Fibroblast of villous mesenchyme (primary cell): ENCODE measurements at places on chromosomes 1 and 21.
A peak's percentile ranks its signal among the peaks of the same experiment; 100 is the strongest.

GRCh38 chr21:31778546-31778945 is 46.6 kb upstream of the SCAF4 start:
- DNase-seq: no peak

DNA sequence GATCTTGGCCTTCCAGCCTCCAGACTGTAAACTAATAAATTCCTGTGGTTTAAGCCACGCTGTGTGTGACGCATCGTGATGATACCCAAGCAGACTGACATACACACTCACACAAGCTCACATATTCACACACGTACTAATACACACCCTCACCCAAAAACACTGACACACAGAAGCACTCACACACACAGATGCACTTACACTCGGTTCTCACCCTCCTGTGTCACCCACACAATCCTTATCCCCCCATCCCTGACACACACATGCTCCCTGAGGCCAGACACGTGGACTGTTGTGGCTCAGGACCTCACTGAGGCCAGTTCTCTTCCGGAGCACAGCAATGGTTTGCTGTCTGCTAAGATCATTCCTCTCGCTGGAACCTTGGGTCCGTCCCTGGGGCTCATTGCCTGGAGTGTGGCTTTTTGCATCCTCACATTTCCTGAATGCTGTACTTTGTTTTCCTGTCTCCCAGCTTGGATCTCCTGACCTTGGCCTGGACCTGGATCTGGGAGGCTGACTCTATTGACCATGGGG is 76.9 kb upstream of the LYST start:
- DNase-seq: peak; percentile 99

- no peak for DNase-seq
Observed at GRCh38 chr1:11978301-11978700, 1.9 kb upstream of the MFN2 start.

GRCh38 chr1:10019561-10019960 is 13.2 kb upstream of the UBE4B start:
- DNase-seq: no peak

GRCh38 chr1:188988589-188988988 is 1489.1 kb downstream of the BRINP3 start:
- no peak for DNase-seq

DNA sequence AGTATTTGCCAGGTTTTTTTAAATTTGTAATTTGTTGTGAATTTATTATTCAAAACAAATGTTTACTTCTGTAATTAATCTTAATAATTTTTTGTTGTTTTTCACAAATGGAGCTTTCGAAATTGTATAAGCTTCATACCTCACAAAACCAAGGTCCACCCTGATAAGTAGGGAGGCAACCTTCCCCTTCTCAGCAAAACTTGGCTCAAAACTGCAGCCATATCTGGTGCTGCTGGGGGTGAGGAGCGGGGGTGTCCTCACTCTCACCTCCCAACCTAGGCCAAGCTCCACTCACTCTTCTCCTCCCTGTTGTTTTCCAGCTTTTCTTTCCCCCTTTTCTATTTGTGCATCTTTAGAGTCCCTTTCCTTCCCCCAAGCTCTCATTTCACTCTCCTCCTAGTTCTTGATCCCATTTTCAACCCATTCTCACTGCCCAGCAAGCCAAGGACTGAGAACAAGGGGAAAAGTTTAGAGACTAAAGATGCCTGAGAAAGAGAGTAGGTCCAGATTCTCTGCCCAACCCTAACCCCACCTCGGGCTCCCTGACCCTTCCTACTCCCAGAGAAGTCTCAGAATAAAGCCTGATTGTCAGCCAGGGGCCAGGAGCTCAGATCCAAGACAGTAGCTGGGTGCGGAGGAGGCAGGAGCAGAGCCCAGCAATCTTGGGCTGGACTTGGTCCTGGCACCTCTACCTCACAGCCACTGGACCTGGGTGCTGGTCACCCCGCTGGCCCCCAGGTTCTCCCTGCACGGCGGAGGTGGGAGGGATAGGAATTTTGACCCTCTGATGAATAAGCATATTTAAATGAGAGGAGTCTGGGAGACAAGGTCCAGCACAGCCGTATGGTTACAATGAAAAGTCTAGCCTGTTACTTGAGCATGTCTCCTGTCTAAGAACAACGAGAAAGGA is 8.3 kb upstream of the CFAP45 start:
- no peak for DNase-seq

DNA sequence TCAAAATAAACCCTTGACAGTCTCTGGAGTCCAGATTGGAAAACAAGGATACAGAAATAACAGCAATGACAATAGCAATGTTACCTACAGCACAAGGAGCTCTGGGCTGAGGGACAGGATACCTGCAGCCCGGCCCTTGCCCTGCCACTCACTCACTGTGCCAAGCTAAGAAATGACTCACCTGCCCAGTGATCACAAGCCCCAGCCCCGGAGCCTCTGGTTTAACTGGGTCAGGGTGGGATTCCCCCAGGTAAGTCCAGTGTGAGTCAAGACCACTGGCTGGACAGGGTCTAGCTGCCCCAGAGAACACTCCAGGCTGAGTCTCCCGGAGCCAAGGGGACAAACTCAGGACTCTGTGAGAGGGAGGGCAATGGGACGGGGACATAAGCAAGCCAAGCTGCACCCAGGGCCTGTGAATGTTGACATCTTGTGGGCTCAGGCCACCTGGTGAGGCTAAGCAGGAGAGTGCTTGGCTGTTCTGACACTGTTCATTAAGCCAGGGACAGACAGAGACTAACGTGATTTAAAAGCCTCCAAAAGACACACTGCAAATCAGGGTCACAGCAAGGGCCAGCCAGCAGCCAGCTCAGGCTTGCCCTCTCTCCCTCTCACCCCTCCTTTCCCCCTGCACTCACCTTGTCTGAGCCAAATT is 64.1 kb downstream of the MIS18A start:
- no peak for DNase-seq

DNA sequence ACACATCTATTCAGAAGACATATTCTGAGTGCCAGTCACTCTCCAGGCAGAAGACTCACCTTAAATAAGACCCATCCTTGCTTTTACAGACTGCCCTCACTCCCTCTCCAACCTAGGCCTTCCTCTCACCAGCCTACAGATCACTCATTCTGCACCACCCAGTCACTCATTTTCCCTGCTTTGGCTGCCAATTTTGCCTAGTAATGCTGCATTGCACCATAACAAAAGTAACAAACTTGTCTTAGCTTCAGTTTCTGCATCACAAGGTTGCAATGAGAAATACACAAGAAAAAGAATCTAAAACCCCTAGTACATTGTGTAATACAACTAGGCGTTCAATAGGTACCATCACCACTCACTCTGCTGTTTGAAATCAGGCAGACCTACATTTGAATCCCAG is 292.4 kb downstream of the PLPP3 start:
- no peak for DNase-seq

- DNase-seq: no peak
Observed at GRCh38 chr1:173354937-173355280, 122.2 kb upstream of the PRDX6 start.

- DNase-seq: peak; percentile 63
Observed at GRCh38 chr21:26388731-26389231, 184.3 kb downstream of the CYYR1 start.

GRCh38 chr1:77552626-77553025 is 129.8 kb downstream of the ZZZ3 start:
- DNase-seq: no peak

DNA sequence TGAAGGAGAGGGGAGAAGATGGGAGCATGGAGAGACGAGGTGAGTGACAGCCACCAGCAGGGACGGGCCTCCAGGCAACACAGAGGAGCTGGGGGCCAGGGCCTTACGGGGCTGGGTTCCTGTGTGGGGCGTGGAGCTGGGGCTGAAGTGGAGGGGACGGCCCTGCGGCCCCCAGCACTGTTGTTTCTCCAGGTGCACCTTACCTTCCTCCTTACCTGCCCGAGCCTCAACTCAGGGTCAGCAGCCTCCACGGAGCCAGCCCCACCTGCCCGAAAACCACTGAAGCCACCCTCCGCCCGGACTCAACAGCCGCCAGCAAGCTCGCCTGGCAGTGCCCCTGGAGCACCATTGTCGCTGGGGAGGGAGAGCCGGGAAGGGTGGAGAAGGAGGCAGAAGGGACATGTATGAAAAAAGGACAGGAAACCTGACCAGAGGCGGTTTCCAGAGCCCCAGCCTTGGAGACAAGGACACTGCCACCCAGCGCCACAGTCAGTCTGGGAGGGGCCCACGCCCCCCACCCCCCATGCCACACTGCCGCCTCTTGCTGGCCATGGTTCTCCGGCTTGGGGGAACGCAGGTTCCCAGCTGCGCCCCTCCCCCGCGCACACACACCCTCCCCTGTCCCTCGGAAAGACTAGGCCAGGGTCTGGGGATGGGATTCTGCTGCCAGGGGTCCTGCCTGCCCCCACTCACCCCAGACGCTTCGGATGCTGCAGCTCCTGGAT is 10.6 kb downstream of the PLA2G2F start:
- no peak for DNase-seq

DNA sequence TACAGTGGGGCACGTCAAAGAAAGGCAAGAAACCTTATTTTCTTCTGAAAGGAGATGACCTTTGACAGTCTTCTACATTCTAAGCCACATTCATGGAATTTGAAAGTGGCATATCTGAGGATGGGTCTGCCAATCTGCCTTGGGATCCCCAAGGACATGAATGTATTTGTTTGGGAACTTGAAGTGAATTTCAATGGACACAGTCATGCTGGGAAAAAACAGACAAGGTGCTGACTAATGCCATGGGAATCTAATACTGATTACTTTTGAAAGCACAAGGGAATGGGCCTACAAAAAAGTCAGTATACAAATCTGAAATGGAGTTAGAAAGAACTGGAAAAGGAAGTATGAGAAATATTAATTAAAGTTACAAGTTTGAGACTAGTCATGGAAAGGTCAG is 128.8 kb downstream of the KCNJ6 start:
- peak; percentile 62 for DNase-seq

- DNase-seq: peak; percentile 84
Observed at GRCh38 chr1:155000726-155001424, 1.7 kb upstream of the ZBTB7B start.

DNA sequence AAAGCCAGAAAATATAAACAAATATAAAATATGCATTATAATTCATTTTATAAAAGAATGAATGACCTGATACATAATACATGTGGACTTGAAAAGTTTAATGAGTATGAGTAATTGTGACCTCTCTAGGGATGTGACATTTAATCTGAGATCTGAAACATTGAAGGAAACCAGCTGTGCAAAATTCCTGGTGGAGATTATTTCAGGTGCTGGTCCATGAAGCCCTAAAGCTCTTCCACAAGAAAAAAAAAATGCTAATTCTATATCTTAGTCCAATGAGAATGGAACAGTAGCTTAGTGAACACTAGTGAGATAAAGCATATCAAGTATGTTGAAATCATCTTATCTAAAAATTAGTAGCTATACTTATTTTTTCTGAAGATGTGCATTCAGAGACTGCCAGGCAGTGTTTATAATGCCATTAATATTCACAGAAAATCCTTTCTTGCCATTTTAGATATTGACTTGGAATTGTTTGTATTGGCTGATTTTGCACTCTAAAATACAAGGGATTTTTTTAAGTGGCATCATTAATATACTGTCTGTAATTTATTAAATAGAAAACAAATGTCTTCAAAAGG is 1485.9 kb downstream of the PLA2G4A start:
- DNase-seq: no peak

- no peak for DNase-seq
Observed at GRCh38 chr21:25936776-25937175, 202.0 kb downstream of the GABPA start.

GRCh38 chr1:78114034-78114956 is 68.5 kb downstream of the GIPC2 start:
- peak; percentile 85 for DNase-seq

DNA sequence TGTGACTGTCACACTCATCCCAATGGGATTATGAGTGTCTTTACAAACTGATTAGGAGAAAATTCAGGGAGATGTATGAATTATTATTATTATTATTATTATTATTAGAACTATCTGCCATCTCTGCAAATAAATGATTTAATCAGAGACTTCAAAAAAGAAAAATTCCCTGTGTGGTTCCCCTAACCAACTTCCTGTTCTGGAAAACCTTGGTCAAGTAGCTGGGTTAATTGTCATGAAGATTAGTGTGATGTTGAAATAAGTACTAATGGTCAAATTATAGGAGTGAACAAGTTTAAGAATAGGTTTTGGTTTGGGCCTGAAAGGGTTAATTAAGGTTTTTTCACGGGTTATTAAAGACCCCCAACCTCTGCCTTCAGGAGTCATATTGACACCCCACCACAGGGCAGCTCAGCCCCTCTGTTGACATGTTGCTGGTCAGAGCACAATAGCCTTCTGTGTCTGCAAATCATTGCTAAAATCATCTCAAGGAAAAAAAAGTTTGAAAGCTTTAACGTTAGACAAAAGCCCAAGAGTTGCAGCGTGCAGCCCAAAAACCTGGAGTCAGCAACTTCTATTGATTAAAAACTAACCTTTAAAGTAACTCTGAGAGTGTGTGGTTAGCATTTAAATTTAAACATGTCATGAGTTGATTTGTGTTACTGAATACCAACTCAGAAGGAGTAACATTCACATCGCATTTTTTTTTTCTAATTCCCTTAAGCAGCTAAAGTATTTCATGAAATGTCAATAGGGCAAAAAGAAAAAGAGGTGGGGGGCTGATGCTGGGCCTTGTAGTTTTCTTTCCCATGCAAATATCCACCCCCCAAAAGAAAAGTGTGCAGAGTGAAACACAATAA is 272.5 kb downstream of the TM2D1 start:
- DNase-seq: peak; percentile 58

GRCh38 chr1:187091666-187092065 is 262.9 kb downstream of the PLA2G4A start:
- DNase-seq: no peak

GRCh38 chr1:88684482-88685258 is 597 bp downstream of the PKN2 start:
- DNase-seq: peak; percentile 56

DNA sequence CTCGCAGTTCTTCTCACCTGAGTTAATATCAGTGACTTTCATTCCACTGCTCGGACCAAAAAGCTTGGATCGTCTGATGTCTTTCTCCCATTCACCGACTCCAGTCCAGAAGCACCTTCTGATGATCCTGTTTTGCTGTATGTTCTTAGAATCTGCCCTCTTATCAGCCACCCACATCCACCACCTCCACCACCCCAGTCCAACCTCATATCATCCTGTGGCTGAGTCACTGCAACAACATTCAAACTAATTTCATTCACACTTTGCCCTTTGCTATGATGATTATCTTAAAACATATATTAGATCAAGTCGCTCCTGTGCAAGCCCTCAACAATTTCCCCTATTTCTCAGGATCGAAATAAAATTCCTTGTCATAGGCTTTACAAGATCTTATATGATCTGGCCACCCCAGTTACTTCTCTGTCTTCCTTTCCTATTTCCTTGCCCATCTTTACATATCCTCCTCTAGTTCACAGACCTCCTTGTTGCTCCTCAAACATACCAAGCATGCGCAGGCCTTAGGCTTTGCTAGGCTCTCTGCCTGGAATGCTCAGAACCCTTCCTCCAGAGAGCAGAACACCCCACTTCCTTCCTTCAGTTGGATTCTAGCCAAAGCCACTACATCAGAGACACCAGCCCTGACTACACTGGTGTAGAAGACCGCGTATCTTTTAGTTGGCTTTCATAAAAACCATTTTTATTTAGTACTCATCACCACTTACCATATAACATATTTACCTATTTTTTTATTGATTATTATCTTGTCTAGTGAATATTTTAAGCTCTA is 335.7 kb upstream of the GREM2 start:
- DNase-seq: no peak
